ENCODE measurements at places on chromosomes 12 and 14. TPM values are rescaled to one million over a fixed set of nuclear protein-coding genes. Genes with fewer than 3 reads are reported as not detected.

Gene ADCY6
- 65.0 TPM for total RNA-seq

Gene PLA2G1B
- not detected for total RNA-seq

Gene ZFYVE1
- 73.9 TPM for total RNA-seq

Gene C14orf180
- total RNA-seq, result 0.21 TPM

Gene TMEM132C
- 0.96 TPM for total RNA-seq

GRCh38 chr12:71057330-71057729, 100.5 kb downstream of the TSPAN8 start:
- H3K27ac ChIP-seq, result no peak overlapping the region
- H3K4me3 ChIP-seq, result no peak overlapping the region
- DNase-seq, result no peak
- no peaks in the 10 kb centered on the region for H3K36me3 ChIP-seq

DNA sequence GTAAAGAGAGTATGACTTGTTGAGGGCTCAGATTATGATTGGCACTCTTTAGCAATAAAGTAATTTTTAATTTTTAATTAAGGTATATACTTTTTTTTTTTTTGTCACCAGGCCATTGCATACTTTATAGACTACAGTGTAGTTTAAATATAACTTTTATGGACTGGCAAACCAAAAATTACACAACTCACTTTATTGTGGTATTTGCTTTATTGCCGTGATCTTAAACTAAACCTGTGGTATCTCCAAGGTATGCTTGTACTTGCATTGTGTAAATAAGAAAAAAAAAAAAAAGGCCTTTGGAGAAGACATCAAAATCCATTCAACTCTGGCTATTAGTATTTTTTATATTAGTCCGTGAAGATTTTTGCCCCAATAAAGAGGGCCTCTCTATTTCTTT, 646.7 kb upstream of the FOXG1 start:
- H3K27ac ChIP-seq, result no peak overlapping the region
- no peaks in the 10 kb centered on the region for H3K4me1 ChIP-seq
- H3K4me3 ChIP-seq, result no peak overlapping the region
- no peaks in the 10 kb centered on the region for H3K27me3 ChIP-seq
- H3K36me3 ChIP-seq, result no peaks in the 10 kb centered on the region

GRCh38 chr14:52949711-52950409, 990 bp downstream of the FERMT2 start:
- peak overlapping the region; percentile 100 for H3K4me3 ChIP-seq
- no peaks in the 10 kb centered on the region for H3K27me3 ChIP-seq
- no peak for DNase-seq
- H3K27ac ChIP-seq, result peak overlapping the region; percentile 98
- H3K36me3 ChIP-seq, result peaks cover 3% of the 10 kb centered on the region

- no peaks in the 10 kb centered on the region for H3K36me3 ChIP-seq
- DNase-seq, result no peak
- H3K27ac ChIP-seq, result no peak overlapping the region
- H3K4me3 ChIP-seq, result no peak overlapping the region
- H3K4me1 ChIP-seq, result no peaks in the 10 kb centered on the region
- no peaks in the 10 kb centered on the region for H3K27me3 ChIP-seq
These were observed 384.3 kb downstream of the ADAMTS20 start for GRCh38 chr12:43167691-43168090.

GRCh38 chr14:20428802-20429201, 7.2 kb downstream of the KLHL33 start:
- no peak overlapping the region for H3K27ac ChIP-seq
- no peaks in the 10 kb centered on the region for H3K27me3 ChIP-seq
- H3K36me3 ChIP-seq, result no peaks in the 10 kb centered on the region
- no peaks in the 10 kb centered on the region for H3K4me1 ChIP-seq

GRCh38 chr14:39265806-39266524, 32.2 kb downstream of the MIA2 start:
- H3K27me3 ChIP-seq, result no peaks in the 10 kb centered on the region
- no peaks in the 10 kb centered on the region for H3K36me3 ChIP-seq
- DNase-seq, result no peak
- H3K4me1 ChIP-seq, result peaks cover 21% of the 10 kb centered on the region
- H3K4me3 ChIP-seq, result peak overlapping the region; percentile 93
- peak overlapping the region; percentile 99 for H3K27ac ChIP-seq

DNA sequence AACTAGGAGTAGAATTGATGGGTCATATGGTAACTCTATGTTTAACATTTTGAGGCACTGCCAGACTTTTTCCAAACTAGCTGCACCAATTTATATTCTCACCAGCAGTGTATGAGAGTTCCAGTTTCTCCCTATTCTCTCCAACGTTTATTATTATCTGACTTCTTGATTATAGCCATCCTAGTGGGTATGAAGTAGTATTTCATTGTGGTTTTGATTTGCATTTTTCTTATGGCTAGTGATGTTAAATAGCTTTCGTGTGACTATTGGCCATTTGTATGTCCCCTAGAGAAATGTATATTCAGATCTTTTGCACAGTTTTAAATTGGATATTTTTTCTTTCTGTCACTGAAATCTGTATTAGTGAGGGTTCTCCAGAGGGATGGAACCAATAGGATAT, 37.8 kb downstream of the HELB start:
- no peak overlapping the region for H3K27ac ChIP-seq
- H3K4me3 ChIP-seq, result no peak overlapping the region
- no peaks in the 10 kb centered on the region for H3K27me3 ChIP-seq
- DNase-seq, result no peak
- peaks cover 23% of the 10 kb centered on the region for H3K36me3 ChIP-seq
- no peaks in the 10 kb centered on the region for H3K4me1 ChIP-seq

- no peaks in the 10 kb centered on the region for H3K27me3 ChIP-seq
- no peaks in the 10 kb centered on the region for H3K36me3 ChIP-seq
- H3K4me3 ChIP-seq, result no peak overlapping the region
- peaks cover 4% of the 10 kb centered on the region for H3K4me1 ChIP-seq
These were observed 3.6 kb upstream of the SSTR1 start for GRCh38 chr14:38203929-38204718.

- no peaks in the 10 kb centered on the region for H3K4me1 ChIP-seq
- no peak overlapping the region for H3K4me3 ChIP-seq
- H3K27me3 ChIP-seq, result no peaks in the 10 kb centered on the region
- DNase-seq, result no peak
- H3K36me3 ChIP-seq, result no peaks in the 10 kb centered on the region
These were observed 5.1 kb upstream of the STXBP6 start for GRCh38 chr14:25055005-25055404.

GRCh38 chr14:24430143-24430681, 458 bp downstream of the KHNYN start:
- H3K4me1 ChIP-seq, result peaks cover 5% of the 10 kb centered on the region
- peak overlapping the region; percentile 78 for H3K4me3 ChIP-seq
- H3K27me3 ChIP-seq, result no peaks in the 10 kb centered on the region
- DNase-seq, result no peak
- H3K36me3 ChIP-seq, result peaks cover 24% of the 10 kb centered on the region

GRCh38 chr12:102430661-102431060, 49.7 kb downstream of the IGF1 start:
- no peak overlapping the region for H3K4me3 ChIP-seq
- H3K27me3 ChIP-seq, result no peaks in the 10 kb centered on the region
- no peaks in the 10 kb centered on the region for H3K36me3 ChIP-seq
- no peak for DNase-seq

DNA sequence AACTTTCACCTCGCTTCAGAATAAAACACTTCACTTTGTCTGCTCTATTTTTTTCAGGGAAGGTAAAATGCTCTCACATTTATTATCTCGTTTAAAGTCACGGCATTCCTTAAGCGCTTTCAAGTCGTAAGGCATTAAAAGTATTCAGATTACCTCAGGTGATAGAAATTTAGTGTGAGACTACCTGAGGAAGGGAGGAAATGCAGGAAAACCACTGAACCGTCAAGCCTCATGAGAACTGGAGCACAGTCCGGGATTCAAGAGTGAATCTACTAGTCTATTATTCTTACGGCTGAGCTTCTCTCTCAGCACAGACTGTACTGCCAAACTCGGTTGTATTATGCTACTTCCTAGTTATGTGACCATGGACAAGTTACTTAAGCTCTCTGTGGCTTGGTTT, 8.3 kb upstream of the PPFIBP1 start:
- no peak overlapping the region for H3K4me3 ChIP-seq
- no peaks in the 10 kb centered on the region for H3K4me1 ChIP-seq
- H3K27me3 ChIP-seq, result no peaks in the 10 kb centered on the region
- no peaks in the 10 kb centered on the region for H3K36me3 ChIP-seq

GRCh38 chr12:103561174-103561573, 25.9 kb upstream of the STAB2 start:
- no peak for DNase-seq
- H3K36me3 ChIP-seq, result no peaks in the 10 kb centered on the region
- H3K4me1 ChIP-seq, result no peaks in the 10 kb centered on the region
- H3K27me3 ChIP-seq, result no peaks in the 10 kb centered on the region

GRCh38 chr14:53389202-53389601, 236.1 kb upstream of the DDHD1 start:
- DNase-seq, result no peak
- no peaks in the 10 kb centered on the region for H3K36me3 ChIP-seq
- H3K27ac ChIP-seq, result no peak overlapping the region
- H3K4me3 ChIP-seq, result no peak overlapping the region
- no peaks in the 10 kb centered on the region for H3K4me1 ChIP-seq
